ENCODE measurements at places on chromosomes 5 and 9.

DNA sequence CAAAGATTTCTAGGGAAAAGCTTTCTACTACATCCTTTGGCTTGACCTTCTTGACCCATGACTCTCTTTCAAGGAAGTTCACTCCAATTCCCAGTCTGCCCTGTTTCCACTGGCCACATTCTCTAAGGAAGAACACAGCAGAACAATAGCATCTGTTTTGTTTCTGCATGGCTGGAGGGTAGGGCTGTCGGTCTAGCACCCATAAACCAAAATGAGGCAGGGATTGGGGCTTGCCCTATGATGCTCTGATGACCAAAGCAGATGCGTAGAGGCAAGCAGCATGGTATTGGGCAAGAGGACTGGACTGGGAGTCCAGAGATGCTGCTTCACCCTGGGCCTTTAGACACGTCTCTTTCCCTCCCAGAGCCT lies 24.1 kb downstream of the GOLGA2 start:
- DNase-seq: no peak

- no peak for DNase-seq
Observed at GRCh38 chr5:78757269-78758053, 108.9 kb upstream of the LHFPL2 start.

DNA sequence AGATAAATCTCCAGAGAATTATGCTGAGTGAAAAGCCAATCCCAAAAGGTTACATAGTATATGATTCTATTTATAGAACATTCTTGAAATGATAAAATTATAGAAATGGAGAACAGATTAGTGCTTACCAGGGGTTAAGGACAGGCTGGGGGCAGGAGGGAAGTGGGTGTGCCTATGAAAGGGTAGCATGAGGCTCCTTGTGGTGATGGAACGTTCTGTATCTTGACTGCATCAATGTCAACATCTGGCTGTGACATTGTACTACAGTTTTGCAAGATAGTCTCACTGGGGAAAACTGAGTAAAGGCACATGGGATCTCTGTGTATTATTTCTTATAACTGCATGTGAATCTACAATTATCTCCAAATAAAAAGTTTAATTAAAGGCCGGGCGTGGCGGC lies 22.3 kb downstream of the ORM2 start:
- DNase-seq: no peak

- DNase-seq: peak; percentile 57
Observed at GRCh38 chr5:72234265-72234700, 85.8 kb downstream of the MRPS27 start.

- DNase-seq: no peak
Observed at GRCh38 chr5:109574985-109575384, 114.7 kb upstream of the MAN2A1 start.

DNA sequence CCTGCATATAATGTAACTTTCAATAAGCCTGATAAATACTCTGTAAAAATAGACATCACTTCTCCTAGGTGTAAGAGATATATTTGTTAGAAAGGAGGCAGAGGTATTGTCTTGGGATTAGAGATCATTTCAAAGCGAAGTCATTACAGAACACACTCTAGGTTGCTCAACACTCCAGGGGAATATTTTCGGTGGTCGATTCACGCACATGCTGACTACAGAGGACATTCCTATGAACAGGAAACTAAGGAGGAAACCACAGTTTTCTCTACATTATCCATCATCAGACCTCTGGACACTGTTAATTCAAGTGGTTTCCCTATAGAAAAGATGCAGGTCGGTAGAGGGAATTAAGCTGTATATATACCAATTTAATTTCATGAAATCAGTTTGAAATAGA lies 370.0 kb downstream of the NDUFS4 start:
- no peak for DNase-seq

GRCh38 chr5:57539281-57539701 lies 56.7 kb upstream of the ACTBL2 start:
- DNase-seq: no peak

Measured in CD14-positive monocyte (primary cell).